NCI-H1930 (cell line): ENCODE measurements at places on chromosomes 4 and X.

GRCh38 chrX:38375891-38376290 lies 23.5 kb downstream of the OTC start:
- no peak for DNase-seq

DNA sequence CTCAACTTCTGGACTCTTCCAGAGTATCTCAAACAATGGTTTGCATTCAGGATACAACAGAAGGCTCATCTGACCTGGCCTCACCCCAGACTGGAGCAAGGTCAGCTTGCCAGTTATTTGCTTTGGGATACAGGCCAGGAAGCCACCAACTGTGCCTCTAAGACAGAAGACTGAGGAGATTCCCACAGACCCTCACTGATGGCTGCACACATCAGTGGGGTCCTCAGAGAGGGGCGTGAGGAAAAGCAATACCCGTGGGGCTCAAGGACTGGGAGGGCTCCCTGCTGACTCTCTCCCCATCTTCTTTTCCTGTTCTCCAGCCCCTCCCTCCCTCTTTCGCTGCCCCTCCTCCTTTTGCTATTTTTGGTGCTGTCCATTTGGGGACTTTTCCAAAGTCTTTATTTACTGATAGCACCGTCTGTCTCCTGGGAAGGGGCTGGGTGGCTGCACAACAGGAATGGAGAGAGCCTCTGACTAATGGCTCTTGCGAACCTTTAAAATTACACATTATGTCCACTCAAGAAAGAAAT lies 23.2 kb downstream of the RELL1 start:
- DNase-seq = no peak

- DNase-seq = no peak
These were observed 722 bp upstream of the EFHC2 start for GRCh38 chrX:44344194-44344593.

DNA sequence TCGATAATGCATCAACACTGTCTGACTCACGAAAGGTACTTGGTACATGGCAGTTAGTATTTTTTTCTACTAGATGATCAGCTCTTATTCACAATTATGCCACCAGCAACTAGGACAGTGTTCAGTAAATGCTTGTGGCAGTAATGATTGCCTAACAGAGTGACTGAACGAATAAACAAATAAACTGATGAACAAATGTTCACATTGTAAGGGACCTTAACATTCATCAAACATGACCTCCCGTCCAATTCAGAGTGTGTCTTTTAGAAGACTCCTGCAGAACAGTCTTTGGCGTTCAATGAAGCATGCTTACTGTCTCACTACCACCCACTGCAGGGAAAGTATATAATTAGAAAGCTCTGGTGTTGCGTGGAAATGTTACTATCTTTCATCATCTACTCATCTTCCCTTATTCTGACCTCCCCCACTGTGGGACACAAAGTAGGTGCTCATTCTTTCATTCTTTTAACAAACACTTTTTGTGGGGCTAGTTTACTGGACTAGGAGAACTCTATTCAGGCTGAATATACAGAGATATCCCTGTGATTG lies 319.3 kb downstream of the RAB28 start:
- no peak for DNase-seq

- no peak for DNase-seq
These were observed 157.1 kb upstream of the RBPJ start for GRCh38 chr4:26163425-26164362.

DNA sequence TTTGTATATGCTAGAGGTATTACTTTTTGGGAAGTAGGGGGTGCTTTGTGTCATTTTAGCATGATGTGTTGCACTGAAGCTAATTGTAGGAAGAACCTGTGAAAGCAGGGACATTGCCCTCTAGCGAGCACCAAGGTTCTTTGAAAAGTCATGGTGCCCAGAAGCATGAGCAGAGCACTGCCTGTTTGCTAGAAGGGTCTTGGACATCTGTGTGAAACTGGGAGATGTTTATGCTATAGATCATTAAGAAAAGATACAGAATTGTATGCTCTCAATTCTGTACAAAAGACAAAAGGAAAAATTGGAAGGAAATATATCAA lies 14.7 kb downstream of the GRPR start:
- no peak for DNase-seq

DNA sequence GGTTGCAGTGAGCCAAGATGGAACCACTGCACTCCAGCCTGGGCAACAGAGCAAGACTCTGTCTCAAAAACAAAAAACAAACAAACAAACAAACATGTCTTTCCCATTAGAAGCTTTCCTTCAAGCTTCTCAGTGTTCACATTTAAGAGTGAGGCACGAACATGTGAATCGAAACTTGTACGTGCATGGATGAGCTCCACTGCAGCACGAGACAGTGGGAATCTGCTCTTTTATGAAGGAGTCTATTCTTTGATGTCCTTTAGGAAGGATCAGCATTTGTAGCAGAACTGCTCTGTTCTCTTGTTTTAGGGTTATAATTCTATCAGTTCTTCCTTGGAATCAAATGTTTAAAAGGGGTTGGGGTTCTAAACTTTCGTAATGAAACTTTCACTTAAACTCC lies 23.4 kb upstream of the ZNF518B start:
- DNase-seq = no peak

GRCh38 chrX:41353985-41354384 lies 20.0 kb downstream of the DDX3X start:
- DNase-seq = no peak
